NCI-H82 (cell line): ENCODE measurements at places on chromosomes 2 and 18.

DNA sequence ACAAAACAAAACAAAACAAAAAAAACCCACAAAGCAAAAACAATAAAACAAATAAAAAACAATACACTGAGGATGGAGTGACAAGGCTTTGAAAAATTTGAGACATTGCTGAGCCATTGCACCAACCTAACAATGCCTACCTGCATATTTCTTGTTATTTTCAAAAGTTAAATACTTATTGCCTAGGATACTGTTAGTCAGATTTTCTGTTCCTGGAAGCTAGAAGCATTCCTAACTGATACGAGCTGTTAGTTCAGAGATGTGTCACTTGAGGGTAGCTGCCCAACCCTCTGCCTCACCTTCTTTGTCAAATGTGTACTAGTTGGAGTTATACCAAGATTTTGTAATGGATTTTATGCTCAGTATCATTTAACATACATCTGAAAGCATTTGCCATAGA lies 187.2 kb downstream of the TXNL1 start:
- no peak for DNase-seq

DNA sequence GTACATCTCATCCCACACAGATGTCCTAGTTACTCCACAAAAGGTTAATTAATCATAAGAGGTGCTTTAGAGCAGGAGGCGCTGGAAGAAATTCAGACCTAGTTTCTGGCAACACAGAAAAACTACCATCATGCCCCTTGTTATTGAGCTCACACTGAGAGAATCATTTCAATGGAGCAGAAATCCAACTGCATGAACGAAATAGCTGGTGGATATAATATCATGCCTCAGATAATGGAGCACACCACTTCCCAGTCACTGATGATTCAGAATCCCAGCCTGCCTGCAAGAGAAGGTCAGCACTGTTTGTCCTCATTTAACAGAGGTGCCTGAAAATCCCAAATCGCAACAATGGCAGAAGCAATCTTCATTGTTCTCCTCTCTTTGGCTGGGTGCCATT lies 125.8 kb upstream of the CREB1 start:
- DNase-seq, result no peak

DNA sequence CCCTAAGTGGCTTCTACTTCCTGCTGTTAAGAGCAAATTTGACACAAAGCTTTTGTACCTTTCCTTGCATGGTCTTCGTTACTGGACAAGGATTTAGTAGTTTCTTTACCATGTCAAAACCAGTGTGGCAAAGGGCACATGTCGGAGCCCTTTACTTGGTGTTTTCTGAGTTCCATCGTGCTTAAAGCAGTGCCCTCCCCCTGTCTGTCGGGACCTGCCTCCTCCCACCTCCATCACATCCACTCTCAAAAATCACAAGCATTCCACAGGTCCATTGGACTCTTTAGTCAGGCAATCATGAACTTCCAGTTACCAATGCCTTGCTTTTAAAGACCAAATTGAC lies 763 bp downstream of the CCDC141 start:
- no peak for DNase-seq

GRCh38 chr18:52678034-52678433 lies 338.0 kb downstream of the DCC start:
- DNase-seq, result no peak

DNA sequence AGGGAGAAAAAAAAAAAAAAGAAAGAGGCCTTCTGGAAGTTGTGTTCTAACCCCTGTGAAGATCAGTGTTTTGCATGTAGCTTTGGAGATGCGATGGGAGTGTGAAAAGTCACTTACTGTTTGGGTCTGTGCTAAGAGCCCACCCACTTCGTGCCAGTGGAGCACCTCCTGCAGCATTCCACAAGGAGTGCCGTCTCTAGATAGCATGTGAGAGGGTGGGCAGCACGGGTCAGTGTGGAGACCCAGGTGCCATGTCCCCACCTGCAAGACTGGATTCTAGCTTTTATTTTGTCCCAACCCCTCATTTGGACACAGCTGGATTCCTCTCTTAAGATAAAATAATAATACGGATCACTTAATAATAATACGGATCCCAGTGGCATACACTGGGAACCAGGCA lies 12.5 kb upstream of the TMEM185B start:
- no peak for DNase-seq

GRCh38 chr2:198277181-198277580 lies 472.8 kb downstream of the PLCL1 start:
- no peak for DNase-seq

- no peak for DNase-seq
These were observed 394.7 kb downstream of the CLIP4 start for GRCh38 chr2:29509878-29510277.

- peak; percentile 55 for DNase-seq
These were observed 63.2 kb downstream of the ZEB2 start for GRCh38 chr2:144456680-144457079.

DNA sequence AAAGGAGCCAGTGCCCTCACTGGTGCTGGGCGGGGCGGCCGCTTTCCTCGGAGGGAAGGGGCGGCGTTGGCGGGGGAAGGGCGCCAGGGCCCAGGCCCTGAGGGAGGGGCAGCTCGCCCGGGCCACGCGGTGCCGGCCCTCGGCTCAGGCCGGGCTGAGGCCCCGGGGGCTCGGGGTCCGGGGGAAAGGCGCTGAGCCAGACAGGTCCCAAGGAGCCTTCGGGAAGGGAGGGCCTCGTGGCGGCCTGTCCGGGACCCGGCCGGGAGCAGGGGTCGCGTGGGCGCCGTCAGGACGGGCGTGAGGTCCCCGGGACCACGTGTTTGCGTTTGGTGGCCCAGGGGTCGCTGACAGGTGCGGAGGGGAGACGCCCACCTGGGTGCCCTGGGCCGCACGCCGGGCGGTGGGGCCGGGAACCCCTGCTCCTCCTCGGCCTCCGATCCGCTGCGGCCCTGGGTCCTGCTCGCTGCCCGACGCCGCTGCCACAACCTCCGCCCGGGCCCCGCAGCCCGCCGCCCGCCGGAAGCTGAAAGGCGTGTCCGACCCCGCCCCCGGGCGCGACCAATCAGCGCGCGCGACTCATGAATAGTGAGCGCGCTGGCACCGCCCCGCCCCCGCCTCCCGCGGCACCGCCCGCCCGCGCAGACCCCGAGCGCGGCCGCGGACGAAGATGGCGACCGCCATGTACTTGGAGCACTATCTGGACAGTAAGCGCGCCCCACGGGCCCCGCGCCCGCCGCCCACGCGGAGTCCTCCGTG lies at the start of gene ING5:
ING5 (plus strand) TSS at position 641 of the 756 bp plus-strand sequence; CDS start at position 668, 27 bp downstream.
- peak; percentile 98 for DNase-seq
